GM20000 (cell line): ENCODE measurements at places on chromosomes 12 and 14.

DNA sequence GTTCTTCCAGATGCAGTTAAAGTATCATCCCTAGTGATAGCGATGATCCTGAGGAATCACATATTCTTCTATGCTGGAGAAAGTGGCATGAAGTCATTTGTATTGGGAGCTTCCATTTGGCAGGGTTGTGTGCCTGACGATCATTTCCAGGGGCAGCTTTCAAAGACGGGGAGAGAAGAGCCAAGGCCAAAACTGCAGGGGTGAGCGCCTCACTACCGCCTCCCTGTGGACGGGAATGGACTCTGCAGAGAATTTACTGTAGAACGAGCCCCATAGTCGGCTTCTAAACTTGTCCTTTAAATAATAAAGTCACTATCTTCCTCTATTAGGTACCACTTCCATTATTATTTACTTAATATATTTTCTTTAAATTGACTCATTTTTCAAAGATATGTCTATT, 555.9 kb upstream of the TMEM132C start:
- no peak for DNase-seq

DNA sequence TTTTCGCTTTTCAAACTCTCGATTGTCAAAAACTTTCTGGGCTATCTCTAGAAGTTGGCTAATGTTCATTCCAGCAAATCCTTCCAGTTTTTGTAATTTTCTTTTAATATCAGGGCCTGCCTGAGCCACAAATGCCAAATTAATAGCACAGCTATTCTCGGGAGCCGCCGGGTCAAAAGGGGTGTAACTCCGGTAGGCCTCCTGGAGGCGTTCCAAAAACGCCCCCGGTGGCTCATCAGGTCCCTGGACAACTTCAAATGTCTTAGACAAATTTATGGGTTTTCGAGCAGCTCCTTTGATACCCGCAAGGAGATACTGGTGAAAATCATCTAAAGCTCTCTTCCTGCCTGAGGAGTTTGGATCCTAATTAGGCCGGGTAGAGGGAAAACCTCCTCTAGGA, 117.9 kb upstream of the PZP start:
- no peak for DNase-seq

- peak; percentile 36 for DNase-seq
Observed at GRCh38 chr12:93563807-93564538, 8.5 kb upstream of the SOCS2 start.

- DNase-seq, result no peak
Observed at GRCh38 chr14:56903304-56903969, 93.2 kb upstream of the OTX2 start.

DNA sequence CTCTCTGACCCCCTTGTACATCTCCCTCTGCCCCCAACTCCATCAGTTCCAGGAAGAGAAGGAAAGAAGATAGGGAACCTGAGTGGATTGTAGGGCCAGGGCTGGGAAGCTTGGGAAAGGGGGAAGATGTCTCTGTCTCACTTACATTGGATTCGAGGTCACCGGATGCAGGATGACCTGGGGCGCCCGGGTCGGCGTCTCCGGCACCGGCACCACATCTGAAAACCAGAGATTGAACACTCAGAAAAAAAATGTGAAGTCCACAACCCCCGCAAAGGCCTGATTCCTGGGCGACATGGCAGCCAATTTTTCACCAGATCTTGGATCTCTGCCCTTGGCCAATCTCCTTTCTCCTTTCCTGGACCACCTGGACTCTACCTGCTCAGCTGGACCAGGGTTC, 169.4 kb upstream of the NOS1 start:
- no peak for DNase-seq

- DNase-seq, result no peak
Observed at GRCh38 chr12:68113644-68114043, 45.9 kb downstream of the IFNG start.

DNA sequence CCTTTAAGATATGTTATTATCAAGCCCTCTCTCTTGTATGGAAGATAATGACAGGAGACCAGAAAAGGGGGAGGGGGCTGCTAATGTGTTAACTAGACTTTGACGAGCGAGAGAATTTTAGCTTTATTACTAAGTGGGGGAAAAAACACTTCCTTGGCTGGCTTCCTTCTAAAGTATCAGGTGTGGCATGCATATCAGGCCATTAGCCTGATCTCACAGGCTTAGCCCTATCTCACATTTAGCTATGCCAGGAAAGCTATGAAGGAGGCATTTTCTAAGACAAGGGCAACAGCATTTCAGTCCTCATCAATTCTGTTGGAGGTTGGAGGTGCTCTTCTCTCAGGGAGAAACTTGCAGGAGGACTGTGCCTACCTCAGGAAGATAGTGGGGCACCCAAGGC, 9.9 kb downstream of the SSPN start:
- DNase-seq, result no peak

GRCh38 chr14:85534458-85535293, 4.7 kb downstream of the FLRT2 start:
- DNase-seq, result peak; percentile 9

DNA sequence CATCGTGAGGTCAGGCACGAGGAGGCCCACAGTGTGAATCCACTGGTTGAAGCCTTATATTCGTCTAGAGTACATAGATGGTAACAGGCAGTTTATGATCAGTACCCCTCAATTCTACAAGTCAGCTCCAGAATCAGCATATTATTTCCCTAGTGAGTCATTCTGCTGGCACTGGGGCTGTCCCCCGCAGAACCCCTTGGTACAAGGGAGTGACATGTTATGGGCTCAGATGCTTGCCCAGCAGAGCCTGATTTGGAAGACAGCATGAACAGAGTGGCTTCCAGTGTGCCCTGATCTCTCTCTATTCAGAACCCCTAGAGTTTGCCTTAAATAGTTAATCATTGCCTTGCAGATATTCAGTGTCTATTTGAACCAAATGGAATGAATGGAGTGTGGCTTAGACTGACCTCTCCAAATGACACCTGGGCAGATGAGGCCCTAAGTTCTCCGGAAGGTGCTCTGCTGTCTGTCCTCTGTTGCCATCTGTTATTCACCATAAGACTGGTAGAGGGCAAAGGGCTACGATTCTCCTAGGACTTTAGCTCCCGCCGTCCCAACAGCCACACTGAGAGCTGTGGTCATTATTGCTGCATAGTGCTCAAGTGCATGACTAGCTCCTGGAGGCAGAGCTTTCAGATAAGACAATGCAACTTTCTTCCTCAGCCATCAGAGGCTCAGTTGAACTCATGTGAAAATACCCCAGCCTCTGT, 41.1 kb downstream of the CACNA2D4 start:
- no peak for DNase-seq

DNA sequence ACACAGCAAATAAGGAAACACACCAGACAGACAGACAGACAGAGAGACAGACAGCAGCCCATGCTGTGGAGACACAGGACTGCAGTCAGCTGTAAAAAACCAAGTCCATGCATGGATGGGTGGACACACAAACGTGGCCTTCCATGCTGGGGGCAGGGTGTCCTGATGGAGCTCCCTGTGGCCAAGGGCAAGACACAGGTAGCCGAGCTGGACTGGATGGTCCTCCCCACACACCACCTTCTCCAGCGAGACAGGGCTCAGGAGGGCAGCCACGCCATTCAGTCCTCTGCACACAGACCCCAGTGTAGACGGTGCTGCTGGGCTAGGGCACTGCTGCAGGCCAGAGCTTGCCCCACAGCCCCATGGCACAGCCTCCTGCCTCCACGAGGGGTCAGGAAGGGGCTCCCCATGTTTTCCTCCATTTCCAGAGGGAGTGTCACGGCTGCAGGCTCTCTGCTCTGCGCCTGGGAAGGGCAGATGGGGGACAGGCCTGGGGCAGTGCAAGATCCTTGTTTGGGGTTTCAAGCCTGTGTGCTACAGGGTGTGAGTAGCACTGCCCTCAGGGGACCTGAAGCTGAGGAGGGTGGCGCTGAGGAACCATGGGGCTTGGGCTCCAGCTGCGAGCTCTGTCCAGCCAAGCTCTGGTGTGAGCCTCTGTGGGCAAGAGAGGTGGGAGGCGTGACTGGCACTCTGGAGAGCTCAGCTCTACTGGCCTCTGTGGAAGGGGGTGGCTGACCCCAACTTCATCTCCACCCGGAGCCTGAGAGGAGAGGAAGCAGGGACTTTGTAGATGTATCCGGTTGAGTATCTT, 67.9 kb downstream of the GALNT9 start:
- DNase-seq, result no peak

DNA sequence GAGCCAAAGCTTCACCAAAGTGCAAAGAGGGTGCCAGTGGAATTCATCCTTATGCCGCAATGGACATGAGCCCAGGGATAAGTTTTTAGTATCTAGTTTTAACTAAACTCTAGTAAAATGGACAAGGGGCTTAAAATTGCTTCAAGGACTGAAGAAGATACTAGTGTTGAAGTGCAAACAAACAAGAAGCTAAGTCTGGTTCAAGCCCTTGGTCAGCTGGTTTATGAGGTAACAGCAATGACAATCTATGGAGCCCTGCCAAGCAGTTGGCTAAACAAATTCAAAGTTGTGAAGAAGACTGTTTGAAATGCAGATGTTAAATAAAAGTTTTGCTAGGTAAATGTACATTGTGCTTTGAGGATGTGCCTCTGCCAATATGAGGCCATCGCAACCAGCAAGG, 209.4 kb downstream of the KTN1 start:
- DNase-seq, result no peak

DNA sequence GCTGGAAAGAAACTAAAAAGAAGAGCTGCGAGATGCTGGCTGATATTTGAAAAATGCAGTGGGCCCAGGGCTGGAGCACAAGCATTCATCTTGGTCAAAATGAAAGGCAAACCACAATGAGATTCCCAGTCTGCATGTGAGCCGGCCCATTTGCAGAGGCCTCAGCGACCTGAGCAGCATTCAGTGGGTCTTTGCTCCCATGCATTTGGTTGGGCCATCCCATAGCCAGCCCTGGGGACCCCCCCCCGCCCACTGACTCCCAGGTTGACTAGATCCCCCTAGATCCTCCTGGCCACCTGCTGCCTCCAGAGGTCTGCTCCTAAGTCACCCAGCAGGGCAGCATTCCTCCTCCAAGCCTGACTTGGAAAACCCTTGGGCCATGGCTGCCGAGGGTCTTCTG, 59.8 kb downstream of the PRMT8 start:
- no peak for DNase-seq

- no peak for DNase-seq
Observed at GRCh38 chr14:104844306-104845032, 20.6 kb upstream of the CEP170B start.

GRCh38 chr12:27965966-27966365, 6.6 kb downstream of the PTHLH start:
- no peak for DNase-seq

DNA sequence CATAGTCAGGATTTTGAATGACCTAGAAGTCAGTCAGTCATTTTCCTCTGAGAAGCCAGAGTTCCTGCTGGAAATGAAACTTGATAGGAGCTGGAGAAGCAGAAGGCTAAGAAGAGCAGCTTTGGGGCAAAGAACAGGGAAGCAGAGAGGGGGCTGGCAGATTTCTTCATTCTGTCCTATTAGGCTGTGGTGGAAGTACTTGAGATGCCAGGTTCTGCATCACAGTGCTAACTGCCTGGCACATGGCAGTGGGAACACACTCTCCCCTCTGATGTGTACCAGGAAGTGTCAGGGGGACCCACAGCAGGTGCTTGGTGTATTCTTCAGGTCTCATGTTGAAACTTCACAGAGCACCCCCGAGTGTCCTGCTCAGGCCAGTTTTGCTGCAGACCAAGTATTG, 61.0 kb downstream of the SUSD6 start:
- DNase-seq, result no peak

DNA sequence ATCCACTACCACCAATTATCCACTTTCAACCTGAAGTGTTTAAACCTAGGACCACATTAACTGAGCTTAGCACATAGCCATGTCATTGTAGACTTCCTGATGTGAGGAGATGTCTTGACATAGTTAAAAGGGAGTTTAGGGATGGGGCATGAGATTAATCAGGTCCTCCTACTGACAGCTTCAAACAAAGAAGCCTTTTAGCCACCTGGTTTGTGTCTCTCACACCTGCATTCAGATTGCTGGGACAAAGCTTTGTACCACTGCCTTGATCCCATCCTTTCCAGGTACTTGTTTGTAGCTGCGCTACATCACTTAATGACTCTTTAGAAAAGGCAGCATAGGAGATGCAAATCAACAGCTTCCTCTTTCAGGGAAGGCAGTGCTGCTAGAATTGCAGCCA, 340.7 kb upstream of the DDHD1 start:
- DNase-seq, result no peak

GRCh38 chr12:26520869-26521268, 312.1 kb downstream of the ITPR2 start:
- DNase-seq, result no peak

- no peak for DNase-seq
Observed at GRCh38 chr14:79084861-79085260, 914.7 kb downstream of the NRXN3 start.
